ENCODE measurements at places on chromosomes 4 and X.

DNA sequence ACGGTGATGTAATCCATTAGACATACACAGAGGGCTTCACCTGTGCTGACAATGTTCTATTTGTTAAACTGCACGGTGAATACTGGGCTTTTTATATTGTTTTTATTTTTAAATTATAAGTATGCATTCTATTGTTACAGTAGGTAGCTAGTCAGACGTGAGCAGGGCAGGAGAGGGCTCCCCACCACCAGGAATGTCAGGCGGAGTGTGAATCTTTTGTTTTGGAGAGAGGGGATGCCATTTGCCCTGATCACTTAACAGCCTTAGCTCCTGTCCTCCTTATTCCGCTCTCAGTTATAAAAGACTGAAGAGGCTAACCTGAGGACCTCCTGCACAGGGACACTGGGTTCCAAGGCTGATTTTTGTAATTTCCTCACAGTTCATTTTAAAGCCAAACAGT lies 151.6 kb upstream of the TAPT1 start:
- DNase-seq, result no peak

DNA sequence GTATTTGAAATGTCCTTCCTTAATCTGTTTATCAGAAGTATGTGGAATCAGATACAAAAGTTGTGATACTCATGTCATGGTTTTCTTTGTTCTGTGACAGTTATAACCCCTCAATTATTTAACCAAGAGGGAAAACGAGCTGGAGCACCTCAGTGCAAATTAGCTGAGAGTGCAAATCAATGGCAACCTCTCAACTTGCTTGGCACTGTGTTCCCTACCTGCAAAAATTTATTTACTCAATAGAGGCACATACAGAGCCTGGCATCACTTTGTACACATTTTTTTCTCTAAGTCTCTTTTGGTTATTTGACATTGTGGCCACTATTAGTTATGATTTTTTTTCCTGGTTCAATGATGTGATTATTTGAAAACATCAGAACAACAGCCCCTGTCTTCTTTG lies 186.2 kb downstream of the STIM2 start:
- no peak for DNase-seq

DNA sequence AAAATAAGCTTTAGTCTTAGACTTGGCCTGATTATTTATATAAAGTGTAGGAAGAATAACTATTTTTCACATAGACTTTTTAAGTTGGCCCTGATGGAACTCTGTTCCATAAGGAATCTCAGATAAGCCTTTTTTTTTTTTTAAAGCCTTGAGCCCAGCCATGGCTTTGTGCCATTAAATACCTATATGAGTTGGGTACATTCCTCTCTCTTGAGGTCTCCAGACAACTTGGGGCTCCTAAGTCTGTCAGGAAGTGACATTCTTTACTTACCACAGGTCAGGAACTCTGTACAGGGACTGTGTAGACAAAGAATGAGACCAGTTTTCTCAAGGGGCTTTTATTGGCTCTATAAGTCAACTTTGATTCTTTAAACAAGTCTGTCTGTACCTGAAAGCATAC lies 27.1 kb upstream of the IGFBP7 start:
- no peak for DNase-seq

DNA sequence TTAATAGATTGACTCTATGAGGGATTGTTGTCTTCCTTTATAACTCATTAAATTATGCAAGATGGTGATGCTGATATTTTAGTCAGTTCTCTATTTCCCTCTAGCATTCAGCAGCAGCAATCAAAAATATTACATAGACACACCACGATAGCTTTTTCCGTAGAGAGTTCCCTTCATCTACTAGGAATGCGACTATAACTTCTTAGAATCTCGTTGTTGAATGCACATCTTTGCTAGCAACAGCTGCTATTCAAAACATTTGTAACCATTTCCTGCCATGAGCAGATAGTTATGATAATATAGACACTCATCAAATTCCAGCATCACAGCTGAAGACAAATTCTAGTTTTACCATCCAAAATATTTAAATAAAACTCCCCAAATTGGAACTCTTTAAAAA lies 147.4 kb upstream of the FGF13 start:
- DNase-seq, result no peak

GRCh38 chr4:119781044-119781443 lies 152.4 kb upstream of the PDE5A start:
- no peak for DNase-seq

- DNase-seq, result no peak
Measured at GRCh38 chr4:152033621-152034020, 272.8 kb upstream of the GATB start.

- no peak for DNase-seq
Measured at GRCh38 chr4:74109870-74110605, 11.0 kb upstream of the CXCL2 start.

- no peak for DNase-seq
Measured at GRCh38 chr4:156568484-156568883, 403.1 kb downstream of the PDGFC start.

DNA sequence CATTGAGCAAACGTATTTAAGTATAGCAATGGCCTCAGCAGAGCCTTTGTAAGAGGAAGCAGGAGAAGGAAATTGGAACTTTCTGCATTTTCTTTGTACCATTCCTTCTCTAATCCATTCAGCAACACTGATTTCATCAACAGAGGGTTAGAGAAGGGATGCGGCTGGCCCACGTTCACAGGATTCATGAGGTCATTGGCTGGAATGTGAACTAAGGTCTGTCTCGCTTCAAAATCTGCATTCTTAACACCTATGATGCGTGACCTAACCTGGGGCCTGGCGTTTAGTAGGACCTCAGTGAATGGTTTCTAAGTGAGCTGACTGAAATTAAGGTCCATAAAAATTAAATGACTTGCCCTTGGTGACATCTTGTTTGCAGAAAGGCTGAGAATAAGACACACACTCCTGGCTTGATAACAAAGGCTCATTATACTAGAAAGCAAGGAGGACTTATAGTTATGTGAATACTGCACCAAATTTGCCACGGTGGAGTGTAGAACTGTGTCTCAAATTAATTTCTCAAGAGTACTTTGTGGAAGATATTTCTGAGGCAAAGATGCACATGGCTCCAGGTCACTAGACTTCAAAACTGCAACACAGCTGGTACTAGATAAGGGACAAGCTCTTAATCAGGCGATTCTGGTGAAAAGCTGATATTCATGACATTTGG lies 25.4 kb downstream of the FGFBP1 start:
- no peak for DNase-seq

DNA sequence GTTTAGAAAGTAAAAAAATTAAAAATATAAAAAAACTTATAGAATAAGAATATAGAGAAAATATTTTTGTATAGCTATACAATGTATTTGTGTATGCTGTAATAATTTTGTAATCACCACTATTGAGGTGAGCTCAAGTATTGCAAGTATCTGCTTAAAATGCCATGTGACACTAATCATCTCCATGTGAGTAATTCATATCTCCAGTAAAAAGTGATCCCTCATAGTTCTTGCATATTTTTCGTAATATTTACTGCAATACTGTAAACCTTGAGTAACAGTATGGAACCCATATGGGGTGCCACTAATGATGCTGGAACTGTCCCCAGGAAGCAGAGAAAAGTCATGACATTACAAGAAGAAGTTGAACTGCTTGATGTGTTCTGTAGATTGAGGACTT lies 43.2 kb upstream of the HUWE1 start:
- no peak for DNase-seq

DNA sequence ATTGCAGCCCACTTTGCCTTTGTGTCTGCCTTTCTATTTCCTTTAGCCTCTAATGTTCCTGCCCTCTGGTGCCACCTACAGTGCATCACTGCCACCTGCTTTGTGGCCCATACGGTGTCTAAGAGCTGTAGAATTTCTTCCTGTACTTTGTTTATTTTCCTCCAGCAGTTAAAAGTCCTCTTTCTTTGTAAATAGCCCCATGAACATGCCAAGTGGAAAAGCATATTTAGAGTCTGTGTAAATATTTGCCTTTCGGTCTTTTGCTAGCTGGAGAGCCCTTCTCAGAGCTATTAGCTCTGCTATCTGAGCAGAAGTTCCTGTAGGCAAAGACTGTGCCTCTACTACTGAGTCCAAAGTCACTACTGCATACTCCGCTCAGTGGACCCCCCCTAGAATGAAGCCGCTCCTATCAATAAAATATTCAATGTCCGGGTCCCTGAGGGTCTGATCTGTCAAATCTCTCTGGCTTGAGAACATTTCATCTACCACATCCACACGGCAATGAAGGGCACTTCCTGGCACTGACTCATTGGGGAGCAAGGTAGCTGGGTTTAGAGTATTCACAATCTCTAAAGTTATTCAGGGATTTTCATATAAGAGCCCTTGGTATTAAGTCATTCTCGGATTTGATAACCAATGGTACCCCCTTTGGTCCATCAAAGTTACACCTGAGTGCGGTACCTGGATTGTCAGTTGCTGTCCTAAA lies 36.3 kb downstream of the SULT1E1 start:
- DNase-seq, result peak; percentile 2

DNA sequence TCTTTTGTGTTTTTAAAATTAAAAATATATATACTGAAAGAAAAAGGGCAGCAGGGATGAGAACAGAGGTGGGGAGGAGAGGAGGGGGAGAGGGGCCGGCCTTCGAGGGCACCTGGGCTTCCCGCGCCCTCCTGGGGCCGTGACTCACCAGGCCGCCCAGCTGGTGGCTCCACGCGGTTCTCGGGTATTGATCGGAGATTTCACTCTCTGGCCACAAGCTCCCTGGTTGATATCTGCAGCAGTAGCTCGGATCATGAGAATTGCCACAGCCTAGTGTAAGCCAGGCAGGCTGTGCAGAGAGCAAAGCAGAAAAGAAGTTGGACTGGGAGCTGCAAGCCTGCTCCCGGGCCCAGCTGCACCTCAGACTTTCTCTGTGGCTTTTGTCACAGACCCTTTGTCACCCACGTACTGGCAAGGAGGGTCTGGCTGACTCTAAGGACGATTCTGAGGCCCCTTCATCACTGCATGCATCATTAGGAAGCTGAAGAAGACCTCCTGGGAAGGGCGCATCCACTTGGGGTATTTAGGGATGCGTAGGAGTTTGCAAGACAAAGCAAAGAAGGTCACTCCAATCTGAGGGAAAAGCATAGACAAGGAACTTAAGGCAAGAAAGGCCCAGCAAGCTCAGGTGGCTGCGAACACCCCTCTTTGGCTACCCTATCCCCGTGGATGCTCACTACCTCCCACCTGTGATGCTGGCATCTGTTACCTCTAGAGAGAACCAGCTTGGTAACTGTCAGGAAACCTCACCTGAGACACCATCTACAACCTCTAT lies 71.7 kb downstream of the CPZ start:
- no peak for DNase-seq

DNA sequence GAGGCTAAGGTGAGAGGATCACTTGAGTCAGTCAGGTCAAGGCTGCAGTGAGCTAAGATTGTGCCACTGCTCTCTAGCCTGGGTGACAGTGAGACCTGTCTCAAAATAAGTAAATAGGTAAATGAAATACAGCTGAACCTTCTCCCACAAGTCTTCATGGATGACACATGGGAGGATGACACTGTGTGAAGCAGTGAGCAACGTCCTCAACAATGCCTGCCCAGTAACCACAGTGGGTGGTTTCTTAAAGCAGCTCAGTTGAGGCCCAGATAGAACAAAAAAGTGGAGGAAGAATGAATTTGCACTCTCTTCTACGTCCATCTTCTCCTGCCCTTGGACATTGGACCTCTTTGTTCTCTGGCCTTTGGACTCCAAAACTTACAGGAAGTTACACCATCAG lies 52.7 kb downstream of the MSX1 start:
- no peak for DNase-seq

DNA sequence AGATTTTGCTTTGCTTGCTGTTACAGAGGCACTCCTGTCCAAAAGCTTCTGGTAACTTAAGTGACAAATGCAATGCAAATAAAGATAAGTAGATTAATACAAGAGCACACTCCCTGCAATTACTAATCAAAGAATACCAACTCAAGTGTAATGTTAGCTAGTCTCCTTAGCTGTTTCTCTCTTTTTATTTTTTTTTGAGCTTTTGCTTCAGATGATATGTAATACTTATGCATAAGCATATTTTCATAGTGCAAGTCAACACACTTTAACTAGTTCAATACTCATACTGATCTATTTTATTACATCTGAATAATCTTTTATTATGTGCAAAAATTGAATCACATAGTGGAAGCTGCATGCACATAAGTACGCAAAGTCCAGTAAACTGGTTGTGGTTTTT lies 2.7 kb downstream of the SLC7A11 start:
- DNase-seq, result no peak

GRCh38 chrX:137413190-137413589 lies 152.7 kb upstream of the ZIC3 start:
- no peak for DNase-seq

DNA sequence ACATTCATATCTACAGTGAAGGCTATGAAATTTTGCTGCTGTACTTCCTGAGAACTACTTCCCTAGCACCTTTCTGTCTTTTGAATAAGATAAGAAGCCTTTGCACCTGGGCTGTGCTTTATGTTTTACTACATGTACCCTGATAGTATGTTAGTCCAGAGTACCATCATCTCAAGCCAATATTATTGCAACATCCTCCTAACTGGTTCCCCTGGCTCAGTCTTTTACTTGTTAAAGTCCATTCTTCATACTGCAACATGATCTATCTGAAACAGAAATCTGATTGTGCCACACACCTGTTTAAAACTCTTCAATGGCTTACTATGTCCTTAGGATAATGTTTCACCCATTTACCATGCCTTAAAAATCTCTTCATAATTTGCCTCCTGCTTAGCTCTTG lies 102.3 kb downstream of the AGTR2 start:
- no peak for DNase-seq

DNA sequence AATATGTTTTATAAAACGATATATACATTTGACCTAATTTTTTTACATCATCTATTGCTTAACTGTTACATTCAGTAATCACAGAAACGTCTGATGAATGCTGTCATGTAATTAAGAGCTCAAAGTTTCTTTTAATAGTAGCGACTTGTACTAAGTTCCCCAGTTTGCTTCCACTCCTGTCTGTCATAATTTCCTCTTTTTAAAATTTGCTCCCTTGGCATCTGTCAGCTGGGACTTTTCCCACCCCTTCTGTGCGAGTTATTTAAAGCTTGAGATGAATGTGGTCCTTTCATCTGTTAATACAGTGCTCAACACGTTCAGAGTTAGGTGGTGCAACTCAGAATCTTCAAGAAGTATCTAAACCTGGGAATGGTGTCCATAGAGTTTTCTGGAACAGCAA lies 1.2 kb downstream of the RAP1GDS1 start:
- DNase-seq, result no peak

DNA sequence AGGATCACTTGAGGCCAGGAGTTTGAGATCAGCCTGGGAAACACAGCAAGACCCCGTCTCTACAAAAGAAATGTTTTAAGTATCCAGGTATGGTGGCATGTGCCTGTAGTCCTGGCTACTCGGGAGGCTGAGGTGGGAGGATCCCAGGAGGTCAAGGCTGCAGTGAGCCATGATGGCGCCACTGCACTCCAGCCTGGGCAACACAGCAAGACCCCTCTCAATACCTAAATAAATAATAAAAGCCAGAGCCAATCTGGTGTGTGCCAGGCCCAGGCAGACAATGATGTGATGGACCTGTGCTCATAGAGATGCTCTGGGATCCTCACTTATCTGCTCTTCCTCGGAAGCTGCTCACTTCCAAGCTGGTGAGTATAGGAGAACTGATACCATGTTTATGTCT lies 18.2 kb upstream of the SASH3 start:
- no peak for DNase-seq

- no peak for DNase-seq
Measured at GRCh38 chrX:74344280-74344622, 40.3 kb downstream of the ZCCHC13 start.

Measured in NCI-H2107 (cell line).